ENCODE measurements at places on chromosomes 7 and 10.

GRCh38 chr10:22705527-22705926, 8.9 kb downstream of the PIP4K2A start:
- no peak for DNase-seq

DNA sequence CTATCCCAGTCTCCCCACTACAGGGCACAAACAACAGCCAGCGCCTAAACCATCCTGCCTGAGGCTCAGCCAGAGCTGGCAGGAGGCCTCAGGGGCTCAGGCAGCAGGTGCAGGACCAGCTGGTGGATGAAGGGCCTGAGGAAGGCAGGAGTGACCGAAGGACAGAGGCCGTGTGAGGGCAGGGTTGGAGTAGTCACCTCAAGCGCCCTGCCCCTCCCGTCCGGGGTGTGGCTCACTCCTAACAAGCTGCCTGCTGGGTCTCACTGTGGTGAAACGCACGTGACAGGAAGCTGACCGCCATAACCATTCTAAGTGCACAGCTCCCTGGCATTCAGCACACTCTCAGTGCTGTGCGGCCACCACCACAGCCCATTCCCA, 281.1 kb downstream of the ELFN1 start:
- no peak for DNase-seq

GRCh38 chr7:135745703-135746312, 2.8 kb downstream of the FAM180A start:
- no peak for DNase-seq

DNA sequence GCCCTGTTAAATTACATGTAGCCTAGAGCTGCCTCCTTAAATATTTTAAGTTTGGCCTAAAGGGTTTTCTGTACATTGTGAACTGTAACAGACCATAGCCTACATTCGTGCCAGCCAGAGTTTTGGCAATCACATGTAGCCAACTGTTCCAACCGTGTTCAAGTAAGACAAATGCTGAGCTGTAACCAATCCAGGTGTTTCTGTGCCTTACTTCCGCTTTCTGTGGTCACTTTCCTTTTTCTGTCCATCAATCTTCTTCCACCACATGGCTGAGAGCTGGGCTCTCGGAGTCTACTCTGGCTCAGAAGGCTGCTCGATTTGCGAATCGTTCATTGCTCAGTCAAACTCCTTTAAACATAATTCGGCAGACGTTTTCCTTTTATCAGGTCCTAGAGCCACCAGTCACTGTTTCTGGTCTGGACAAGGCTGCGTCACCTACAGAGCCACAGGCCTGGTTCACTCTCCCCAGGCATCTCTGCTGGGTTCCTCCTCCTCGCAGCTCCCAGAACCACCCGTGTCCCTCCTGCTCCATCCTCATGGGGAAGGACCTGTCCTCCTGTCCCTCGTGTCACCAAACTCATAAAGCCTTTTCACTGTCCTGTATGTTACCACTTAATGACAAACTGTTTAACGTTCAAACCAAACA, 158.0 kb upstream of the RHEB start:
- DNase-seq = no peak

DNA sequence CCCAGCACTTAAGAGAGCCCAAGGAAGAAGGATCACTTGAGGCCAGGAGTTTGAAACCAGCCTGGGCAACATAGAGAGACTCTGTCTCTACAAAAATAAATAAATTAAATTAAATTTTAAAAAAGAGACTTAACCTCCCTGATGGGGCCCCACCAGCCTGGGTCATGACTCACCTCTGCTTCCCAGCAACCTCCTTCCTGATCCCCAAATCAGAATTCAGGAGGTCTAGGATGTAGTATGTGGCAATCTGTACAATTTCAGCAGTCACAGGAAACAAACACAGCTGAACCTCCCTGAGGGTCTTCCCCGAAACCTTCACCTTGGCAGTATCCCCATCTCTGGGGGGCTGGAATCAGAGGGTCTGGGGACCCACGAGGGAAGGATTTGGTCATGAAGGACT, 9.7 kb upstream of the PPP1R35 start:
- DNase-seq = no peak

- no peak for DNase-seq
Observed at GRCh38 chr7:149670288-149670687, 103.1 kb downstream of the ZNF467 start.

- no peak for DNase-seq
Observed at GRCh38 chr7:135917721-135918120, 59.4 kb downstream of the MTPN start.

- no peak for DNase-seq
Observed at GRCh38 chr10:78763651-78764395, 304.9 kb upstream of the ZMIZ1 start.

DNA sequence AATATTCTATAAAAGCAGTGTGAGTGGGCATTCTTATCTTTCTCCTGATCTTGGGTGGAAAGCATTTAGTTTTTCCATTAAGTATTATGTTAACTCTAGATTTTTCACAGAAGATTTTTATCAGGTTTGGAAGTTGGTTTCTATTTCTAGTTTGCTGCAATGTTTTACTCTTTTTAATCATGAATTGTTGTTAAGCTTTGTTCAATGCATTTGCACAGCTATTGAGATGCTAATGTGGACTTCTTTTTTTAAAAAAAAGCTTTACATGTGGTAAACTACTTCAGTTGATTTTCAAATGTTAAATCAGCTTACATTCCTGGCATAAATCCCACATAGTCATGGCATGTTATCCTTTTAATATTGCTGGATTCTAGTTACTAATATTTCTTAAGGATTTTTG, 363.6 kb upstream of the NRP1 start:
- no peak for DNase-seq

GRCh38 chr10:93064874-93065660, 4.5 kb downstream of the CYP26C1 start:
- DNase-seq = no peak

DNA sequence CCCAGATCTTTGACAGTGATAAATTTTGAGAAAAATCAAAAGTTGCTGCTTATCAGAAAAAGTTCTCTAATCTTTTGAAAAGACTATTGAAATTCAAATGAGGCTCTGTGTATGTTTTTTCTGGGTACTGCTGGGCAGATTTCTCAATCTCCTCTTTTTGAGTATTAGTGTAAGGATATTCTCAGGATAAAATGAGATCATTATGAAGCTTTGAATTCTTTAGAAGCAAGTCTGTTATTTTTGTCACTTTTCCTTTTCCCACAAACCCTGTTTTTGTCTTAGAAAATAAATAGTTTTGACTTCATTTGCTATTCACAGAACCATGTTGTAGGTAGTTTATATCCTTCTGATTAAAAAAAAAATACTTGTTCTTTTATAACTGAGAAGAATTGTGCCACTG, 7.9 kb downstream of the STAM start:
- no peak for DNase-seq

DNA sequence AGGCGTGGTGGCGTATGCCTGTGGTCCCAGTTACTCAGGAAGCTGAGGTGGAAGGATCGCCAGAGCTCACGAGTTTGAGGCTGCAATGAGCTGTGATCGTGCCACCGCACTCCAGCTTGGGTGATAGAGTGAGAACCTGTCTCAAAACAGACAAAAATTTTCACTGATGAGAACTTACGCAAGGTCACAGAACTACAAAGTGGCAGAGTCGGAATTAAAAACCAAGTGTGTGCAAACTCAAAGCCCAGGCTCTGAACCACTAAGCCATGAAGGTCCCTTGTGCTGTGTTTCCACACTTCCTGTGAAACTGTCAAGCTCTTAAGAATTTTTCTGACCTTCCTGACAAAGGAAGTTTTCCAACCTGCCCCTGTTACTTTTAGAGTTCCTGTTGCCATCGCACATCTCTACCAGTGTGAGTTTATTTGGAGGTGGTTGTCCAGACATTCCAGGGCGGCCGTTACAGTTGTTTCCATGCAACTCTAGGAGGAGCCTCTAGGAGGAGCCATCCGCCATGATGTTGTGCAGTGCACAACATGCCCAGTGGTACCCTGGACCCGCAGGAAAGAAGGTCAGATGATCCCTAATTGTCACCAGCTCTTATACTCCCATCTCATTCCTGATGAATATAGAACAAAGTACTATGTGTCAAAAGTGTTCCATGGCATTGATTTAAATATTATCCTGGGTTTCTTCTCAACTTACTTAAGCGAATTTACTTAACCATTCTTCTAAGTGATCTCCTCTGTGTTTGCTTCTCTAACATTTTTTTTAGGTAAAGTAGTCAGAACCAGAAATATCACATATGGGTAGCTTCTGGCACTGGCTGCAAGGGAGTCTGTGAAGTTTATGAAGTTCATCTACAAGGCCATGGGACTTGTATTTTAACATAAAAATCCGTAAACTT, 49.0 kb upstream of the LYZL1 start:
- no peak for DNase-seq

- DNase-seq = no peak
Observed at GRCh38 chr10:104416851-104417250, 63.2 kb downstream of the CFAP58 start.

DNA sequence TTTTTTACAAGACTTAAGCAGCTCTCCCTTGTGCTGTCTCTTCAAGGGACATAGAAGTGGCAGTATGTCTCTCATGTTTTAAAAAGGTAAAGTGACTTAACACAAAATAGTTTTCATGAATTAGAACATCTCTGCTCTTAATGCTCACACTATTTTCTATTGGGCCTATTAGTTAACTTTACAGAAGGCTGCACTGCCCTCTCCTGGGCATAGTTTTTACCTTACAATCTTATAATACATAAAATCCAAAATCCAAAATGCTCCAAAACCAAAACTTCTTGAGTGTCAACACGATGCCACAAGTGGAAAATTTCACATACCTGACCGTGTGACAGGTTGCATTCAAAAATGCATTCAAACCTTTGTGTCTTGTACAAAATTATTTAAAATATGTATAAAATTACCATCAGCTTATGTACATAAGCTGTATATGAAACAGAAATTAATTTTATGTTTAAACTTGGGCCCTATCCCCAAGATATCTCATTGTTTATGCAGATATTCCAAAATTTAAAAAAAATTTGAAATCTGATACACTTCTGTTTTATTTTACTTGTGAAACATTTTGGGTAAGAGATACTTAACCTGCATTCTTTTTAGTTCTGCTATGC, 25.8 kb downstream of the TES start:
- DNase-seq = no peak

DNA sequence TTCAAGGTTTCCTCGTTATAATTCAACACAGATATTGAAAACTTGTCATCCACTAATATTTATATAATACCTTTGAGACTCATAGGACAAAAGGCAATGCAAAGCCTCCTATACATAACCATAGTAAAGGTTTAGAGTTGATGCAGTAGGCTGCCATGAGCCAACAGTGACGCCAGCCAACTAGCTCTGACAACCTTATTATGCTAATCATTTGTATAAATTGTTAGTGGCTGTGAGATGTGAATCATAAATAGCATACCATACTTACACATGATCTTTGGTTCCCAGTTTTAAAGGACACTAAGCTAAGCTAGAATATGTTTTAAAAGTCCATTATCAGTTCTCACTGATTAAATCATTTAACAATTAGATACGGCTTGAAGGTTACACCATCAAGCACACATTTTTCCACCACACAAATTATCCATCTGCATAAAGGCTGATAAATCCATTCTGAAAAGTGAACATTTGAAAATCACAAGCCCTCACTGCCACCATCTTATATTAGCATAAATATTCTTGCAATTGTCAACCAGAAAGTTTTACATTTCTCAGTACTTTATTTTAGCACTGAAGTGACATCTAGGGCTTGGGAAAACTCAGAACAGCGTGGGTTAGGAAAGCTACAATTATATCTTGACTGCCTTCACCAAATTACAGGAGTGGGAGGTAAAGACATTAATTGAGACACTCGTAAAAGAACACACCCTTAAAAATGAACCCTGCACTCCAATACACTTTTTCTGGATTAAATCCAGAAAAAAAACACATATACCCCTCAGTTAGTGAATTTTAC, 30.7 kb downstream of the COA1 start:
- no peak for DNase-seq

DNA sequence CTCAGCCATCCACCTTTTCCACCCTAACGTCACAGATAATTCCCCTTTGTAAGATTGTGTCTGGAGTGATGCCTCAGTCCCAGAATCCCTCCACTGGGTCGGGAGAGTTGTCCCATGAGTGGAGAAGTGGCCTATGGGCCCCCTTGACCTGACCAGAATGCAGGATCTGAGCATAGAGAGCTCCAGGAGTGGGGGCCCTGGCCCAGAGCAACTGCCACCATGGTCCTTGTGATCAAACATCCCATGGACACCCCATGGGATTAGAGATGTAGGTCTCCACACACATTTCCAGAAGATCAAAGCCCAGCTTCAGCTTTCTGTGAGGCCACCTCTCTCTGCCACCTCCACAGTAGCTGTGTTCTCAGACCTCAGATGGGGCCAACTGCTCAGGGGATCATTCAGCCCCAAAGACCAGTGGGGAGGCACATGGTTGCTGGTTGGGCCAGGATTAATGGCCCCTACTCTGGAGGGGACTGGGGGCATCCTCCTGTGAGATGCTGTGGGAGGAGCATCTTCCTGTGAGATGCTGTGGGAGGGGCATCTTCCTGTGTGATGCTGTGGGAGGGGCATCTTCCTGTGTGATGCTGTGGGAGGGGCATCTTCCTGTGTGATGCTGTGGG, 28.5 kb upstream of the DPYSL4 start:
- no peak for DNase-seq

- DNase-seq = no peak
Observed at GRCh38 chr7:46386428-46387399, 465.6 kb upstream of the IGFBP3 start.

Data from stimulated activated CD4-positive, alpha-beta T cell treated with anti-CD3 and anti-CD28 coated beads, TNF-alpha, amount 100 ng/mL, for 1 hour (primary cell).